ENCODE measurements at places on chromosomes 6 and 20.

- DNase-seq = no peak
These were observed at the start of gene TRAPPC3L for GRCh38 chr6:116545651-116546050. TRAPPC3L (minus strand) TSS chr6:116545684; CDS start chr6:116545514, 170 bp downstream.

DNA sequence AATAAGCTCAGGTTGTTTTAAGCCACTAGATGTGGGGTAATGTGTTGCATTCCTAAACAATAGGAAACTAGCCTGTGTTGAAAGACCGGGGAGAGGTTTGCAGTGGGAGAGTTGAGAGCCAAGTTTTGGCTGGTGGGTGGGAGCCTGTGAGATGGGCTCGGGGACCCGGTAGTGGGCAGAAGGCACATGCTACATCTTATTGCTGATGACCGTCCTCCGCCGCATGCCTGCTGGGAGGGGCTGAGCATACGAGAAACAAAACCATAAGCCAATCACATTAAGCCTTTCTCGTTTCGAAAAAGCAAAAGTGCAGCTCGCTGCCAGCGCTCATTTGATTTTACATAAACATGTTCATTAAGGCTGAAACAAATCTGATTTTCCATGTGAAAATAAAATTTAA, 57.4 kb upstream of the MPC1 start:
- DNase-seq = no peak

DNA sequence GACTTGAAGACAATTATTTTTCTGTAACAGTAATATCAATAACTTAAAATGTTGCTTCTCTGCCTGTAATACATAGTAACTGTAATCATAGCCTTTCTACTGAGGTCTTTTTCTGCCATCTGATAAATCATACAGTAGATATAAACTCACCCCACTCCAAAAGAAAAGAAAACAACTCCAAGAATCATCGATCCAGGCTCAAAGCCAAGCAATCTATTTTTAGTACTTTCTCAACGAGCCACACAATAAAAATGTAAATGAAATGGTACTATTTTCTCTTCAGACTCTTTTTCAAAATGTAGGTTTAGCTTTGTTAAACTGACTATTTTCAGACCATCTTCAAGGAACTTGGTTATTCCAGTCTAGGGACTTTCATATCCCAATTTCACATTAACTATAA, 493.3 kb downstream of the ADGRB3 start:
- no peak for DNase-seq

DNA sequence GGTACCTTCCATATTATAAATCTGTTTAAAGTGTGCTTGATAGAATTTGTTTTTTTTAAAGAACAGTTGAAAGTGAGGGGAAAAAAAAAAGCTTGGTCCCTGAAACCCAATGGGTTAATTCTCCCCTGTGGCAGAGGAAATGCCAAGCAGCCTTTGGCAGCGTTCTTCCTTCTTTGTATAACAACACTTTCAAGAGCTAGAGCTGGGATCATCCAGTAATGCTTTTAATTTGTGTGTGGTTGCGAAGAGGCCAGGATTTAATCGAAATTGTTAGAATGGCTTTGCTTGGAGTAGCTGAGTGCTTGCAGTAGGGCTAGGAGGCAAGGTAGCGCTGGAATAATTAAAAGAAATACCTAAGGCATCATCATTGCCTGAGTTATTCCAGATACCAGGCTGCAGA, 692.0 kb downstream of the DHX35 start:
- no peak for DNase-seq

DNA sequence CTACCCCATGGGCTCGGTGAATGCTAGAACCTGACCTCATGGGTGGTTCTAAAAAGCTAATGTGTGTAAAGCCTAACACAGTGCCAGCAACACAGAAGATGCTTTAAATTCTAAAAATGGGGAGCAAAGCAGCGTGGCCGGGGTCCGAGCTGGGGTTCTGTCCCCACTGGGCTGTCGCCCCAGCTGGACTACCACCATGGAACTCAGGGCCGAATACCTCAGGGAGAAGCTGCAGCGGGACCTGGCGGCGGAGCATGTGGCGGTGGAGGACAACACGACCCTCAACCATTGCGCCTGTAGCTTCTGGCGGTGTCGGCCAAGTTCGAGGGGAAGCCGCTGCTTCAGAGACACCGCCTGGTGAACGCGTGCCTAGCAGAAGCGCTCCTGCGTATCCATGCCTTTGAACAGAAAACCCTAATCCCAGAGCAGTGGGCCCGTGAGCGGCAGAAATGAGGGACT, 8.4 kb downstream of the SOX4 start:
- DNase-seq = no peak

DNA sequence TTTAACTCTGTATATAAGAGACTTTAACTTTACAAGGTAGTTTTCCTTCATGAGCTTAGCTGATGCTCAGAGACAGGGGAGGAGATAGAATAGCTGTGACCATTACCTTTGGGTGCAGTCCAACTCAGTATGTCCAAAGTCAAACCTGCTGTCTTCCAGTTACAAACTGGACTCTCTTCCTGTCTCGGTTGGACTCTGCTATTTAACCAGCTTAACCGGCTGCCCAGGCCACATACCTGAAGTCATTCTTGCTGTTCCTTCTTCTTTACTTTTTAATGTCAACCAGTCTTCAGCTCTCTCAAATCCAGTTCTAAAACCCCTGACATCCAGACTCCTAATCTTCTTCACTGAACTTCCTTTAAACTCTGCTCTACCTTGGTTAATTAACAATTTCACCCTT, 138.3 kb upstream of the TSHZ2 start:
- no peak for DNase-seq

GRCh38 chr6:79238919-79239318, 4.4 kb upstream of the HMGN3 start:
- no peak for DNase-seq

GRCh38 chr6:123091091-123091895, 95.3 kb downstream of the CLVS2 start:
- no peak for DNase-seq

DNA sequence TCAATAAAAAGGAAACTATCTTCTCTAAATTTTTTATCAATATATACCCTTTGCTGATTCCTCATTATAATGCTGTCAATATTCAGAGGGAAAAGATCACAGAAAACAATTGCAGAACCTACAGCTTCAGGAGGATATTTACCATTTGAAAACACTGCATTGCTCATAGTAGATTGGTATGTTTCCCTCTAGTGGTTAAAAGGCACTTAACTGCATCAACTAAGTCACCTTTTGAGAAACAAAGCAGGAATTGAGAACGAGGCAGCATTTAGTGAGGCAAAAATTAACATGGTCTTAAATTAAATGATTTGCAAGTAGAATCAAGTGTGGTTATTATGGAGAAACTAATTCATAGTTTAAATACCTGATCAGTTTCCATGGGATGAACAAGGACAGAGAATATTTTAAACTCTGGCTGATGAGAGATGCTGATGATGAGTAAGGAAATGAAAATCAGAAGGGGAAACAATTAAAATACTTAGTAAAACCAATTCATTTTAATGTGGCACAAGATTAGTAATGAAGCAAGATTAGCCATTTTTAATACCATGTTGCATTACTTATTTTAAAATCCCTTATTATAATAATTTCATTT, 642.1 kb downstream of the EPHA7 start:
- DNase-seq = peak; percentile 74

GRCh38 chr20:64038565-64039292, 2.7 kb downstream of the C20orf204 start:
- DNase-seq = peak; percentile 66

DNA sequence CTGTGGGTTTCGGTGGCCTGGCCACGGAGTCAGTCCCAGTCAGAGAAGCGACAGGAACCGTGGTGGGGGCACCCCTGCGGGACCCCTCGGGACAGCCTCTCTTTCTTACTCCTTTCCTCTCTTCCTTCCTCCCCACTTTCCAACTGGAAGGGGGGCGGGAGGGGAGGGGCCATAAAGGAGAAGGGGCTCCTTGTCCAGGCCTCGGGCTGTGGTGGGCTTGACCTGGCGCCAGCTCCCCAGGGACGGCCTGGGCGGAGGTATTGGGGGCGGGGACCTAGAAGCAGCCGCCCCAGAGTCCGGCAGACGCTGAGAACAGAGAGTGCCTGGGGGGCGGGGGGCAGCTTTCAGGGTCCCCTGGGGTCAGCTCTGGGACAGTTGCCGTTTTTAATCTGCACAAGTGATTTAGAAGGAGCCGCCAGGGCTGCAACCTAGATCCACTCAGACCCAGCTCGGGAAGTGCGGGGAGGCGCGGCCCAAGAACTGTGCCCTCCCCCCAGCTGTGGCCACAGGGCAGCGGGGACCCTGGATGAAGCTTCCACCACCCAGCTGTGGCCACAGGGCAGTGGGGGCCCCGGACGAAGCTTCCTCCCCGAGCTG, 6.4 kb upstream of the ABHD16B start:
- no peak for DNase-seq
